ENCODE measurements at places on chromosomes 3 and 15.
A peak's percentile ranks its signal among the peaks of the same experiment; 100 is the strongest.

GRCh38 chr3:32437896-32438295 lies 46.2 kb downstream of the CMTM7 start:
- no peak for DNase-seq

- no peak for DNase-seq
These were observed 270.2 kb upstream of the THBS1 start for GRCh38 chr15:39310633-39311032.

GRCh38 chr3:119559441-119559963 lies at the start of gene CD80:
Gene CD80, minus strand, starts transcription at chr3:119559614. Its CDS starts 1,886 bp downstream, at chr3:119557728.
- DNase-seq = peak; percentile 96

- peak; percentile 40 for DNase-seq
These were observed 1.0 kb upstream of the ISY1 start for GRCh38 chr3:129161860-129162271.

DNA sequence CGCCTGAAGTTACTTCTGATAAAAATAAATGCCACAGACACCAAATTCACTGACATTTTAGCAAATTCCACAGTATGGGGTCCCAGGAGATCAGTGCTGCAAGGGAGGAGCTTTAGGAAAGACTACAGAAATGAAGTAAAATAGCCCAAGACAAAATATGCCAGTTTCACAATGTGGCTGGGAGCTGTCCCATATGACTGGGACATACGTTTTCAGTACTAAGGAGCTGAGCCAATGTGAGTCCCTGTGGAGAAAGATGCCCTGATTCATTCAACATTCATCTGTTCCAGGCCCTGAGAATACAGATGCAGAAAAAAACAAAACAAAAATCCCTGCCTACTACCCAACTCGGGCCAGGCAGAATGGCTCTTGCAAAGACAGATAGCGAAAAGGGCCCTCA lies 63.4 kb upstream of the FAM174B start:
- no peak for DNase-seq

DNA sequence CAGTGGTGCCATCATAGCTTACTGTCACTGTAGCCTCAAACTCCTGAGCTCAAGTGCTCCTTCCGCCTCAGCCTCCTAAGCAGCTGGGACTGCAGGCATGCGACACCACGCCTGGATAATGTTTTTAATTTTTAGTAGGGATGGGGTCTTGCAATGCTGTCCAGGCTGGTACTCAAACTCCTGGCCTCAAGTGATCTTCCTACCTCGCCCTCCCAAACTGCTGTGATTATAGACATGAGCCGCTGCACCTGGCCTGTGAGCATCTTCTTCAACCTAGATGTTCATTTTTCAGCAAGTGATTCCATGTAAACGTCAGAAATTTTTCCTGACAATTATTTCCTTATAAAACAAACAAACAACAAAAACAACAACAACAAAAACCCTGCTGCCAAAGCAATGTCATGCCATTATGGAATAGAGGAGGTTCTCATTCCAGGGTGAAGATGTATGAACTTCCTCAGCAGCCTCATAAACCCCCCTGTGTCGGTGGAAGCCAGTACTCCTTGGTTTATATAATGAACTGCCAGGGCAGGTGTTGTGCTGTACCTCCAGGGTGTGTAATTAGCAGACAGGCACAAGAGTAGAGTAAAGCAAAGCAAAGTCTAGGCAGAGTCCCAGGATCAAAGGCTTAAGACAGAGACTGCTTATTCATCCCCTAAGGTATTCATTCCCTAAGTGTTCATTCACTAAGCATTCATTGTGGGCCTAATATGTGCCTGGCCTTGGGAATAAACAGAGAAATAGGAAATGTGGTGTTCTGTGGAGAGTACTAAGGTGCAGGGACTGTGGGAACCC lies 44.6 kb downstream of the NR2C2 start:
- no peak for DNase-seq

GRCh38 chr3:177820683-177821316 lies 623.5 kb upstream of the TBL1XR1 start:
- peak; percentile 36 for DNase-seq

DNA sequence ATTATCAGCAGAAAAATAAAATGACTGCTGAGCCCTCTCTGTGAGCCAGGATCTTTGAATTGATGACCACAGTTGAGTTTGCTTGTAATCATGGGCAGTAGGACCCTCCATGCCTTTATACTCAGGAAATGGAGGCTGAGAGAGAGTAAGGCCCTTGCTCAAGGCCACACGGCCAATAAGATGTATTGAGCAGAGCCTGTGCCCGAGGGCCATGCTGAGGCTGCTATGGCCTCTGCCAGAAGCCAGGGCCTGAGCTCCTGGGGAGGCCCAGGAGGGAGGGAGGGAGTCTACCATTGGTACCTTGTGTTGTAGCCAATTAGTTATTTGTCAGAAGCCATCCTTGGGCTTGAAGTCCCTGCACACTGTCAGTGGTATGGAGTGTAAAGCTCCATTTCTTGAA lies 151.4 kb downstream of the DNAJB8 start:
- DNase-seq = no peak

GRCh38 chr3:140128631-140129030 lies 193.6 kb downstream of the CLSTN2 start:
- DNase-seq = peak; percentile 52

GRCh38 chr15:63306492-63307073 lies 29.2 kb downstream of the APH1B start:
- DNase-seq = no peak

DNA sequence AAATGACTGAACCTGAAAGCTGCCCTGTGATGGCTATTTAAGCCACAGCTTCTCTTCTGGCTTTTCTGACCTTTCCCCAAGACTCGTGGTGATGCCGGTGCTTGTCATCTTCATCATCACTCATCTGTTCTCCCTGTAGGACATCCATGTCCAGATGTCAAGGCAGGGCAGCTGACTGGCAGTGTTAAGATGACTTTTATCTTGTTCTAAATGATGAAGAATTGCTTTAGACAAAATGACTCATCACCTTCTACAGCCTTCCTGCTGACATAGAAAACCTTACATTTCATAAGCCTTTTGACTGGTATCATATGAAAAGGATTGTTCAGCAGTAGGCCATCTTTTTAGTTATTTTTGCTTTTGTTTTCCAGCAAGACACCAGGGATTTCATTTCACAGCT lies 67.0 kb upstream of the GPR149 start:
- DNase-seq = no peak

- DNase-seq = no peak
These were observed 9.6 kb upstream of the CD276 start for GRCh38 chr15:73674587-73674986.

GRCh38 chr3:102791641-102792589 lies 357.1 kb downstream of the ZPLD1 start:
- DNase-seq = no peak

DNA sequence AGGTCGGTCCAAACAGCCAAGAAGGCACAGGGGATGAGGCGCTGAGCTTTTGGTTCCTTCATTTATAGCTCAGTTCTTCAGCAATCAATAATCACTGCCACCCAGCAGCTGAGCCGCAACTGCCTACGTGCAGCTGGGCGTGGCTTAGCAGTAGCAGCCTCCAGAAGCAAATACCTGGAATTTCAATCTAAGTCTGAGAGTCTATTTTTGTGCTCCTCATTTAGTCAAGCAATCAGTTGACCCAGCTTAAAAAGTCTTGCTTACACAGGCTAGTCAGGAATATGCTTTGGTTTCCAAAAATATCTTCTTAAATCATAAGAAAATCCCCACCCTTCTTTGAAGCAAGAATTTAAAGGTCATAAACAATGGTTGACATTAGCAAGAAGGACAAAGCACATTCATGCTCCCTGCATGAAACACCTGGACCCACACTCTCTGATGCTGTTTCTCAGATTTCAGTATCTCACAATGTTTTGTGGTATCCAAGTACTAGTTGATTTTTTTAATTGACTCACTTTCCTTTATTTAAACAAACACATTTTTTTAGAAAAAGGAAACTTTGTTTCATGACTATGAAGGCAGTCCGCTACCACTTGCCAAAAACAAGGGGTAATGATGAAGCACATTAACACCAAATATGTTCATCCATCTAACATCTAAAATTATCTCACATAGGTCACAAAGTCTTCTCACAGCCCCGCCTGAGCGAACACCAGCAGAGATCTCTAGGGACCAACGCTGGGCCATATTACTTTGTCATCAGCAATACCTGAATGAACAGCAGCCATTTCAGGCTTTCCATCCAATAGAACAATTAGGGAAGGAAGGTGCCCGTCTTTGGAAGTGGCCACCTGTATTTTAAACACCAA lies 106.1 kb downstream of the OXNAD1 start:
- peak; percentile 45 for DNase-seq

DNA sequence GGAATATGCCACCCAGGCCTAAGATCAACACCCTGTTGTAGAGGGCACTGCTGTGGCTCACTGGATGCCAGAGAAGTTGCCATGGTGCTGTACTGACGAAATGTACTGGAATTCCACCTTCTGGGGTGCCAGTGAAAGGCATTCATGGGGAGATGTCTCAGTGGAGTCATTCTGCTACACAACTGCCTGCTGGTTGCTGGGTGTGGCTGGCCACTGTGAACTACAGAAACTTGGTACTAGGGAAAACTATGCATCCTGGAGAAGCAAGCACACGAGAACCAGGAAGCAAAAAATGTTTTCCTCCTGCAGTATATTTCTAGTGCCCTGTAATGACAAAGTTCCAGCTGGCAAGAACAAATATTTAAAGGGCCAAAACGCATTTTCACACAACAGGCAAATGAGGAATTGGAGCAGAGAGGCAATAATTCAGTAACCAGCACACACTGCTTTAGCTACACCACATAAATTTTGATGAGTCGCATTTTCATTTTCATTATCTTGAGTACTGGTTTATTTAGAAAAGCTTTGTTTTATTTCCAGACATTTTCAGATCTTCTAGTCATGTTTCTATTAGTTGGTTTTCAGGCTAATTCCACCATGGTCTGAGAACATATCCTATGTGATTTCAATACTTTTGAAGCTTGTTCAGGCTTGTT lies 18.3 kb upstream of the RFX7 start:
- DNase-seq = no peak

DNA sequence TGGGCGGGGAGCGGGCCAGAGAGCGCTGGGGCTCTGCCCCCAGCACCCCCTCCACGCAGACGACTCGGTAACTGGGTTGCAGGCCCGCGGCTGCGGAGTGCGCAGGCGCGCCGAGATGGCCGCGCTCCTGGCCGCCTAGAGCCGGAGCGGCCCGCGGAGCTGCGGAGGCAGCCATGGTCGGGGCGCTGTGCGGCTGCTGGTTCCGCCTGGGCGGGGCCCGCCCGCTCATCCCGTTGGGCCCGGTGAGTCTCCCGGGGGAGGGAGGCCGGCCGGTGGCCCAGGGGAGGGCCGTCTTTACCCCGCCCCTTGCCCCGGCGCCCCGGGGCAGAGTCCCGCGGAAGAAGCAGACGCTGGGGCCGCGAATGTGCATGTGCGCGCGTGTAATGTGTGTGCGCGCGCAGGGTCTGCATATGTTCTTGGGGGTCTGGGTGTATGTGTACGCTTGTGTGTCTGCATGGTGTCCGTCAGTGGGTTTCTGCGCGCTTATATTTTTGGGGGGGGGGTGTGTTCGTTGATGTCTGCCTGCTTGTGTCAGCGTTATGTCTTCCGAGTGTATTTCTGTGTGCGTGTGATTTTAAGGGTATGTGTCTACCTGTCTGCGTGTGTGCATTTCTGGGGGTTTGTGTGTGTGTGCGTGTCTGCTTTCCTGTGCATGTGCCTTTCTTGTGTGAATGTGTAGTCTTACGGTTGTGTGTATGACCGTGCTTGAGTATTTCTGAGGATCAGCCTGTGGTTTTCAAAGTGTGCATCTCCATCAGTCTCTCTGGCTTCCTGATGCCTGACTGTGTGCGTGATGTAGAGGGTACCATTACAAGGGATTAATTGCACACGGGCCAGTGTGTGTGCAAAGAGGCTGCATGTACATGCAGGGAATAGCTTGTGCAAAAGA lies at the start of gene ABHD14A:
Gene ABHD14A (plus strand): TSS at position 102 of the 889 bp plus-strand sequence. CDS start 72 bp downstream, at position 174.
- peak; percentile 84 for DNase-seq

DNA sequence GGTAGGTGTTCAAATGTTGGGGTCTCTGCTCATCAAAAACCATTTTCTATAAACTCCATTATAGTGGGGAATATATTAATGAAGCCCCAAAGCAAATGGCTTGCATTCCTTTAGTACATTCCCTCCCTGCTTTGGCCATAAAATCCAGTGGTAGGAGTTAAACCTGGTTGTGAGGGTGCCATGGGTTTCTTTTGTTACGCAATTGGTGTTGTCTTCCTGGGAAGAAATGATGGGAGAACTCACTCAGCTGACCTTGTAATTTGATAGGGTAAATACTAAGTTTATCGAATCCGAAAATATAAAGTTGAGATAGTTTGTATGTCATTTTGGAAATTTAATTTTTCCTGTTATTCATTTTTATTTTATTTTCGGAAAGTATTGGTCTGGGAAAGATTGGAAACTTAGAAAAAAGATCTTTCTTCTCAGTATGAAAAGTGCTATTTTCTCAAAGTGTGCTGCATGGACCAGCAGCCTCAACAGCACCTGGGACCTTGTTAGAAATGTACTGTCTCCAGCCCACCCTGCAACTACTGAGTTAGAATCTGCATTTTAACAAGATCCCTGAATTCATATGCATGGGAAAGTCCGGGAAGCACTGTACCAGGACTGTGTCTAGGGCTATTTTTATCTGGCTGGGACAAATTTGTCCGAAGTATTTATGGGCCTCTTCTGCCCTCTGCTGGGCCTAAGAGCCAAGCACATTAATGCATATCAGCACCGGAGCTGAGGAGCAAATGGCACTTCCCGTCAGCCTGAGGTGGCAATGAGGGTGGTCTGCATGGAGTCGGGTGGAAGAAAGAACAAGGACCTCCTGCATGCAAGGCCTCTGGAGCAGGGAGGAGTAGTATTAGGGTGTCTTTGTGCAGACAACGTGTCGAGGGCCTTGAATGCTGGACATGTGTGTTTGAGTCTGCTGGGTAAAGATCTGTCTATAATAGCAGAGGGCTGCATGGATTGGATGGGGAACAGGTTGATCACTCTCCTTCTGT lies 54.7 kb downstream of the FAM81A start:
- DNase-seq = peak; percentile 73

DNA sequence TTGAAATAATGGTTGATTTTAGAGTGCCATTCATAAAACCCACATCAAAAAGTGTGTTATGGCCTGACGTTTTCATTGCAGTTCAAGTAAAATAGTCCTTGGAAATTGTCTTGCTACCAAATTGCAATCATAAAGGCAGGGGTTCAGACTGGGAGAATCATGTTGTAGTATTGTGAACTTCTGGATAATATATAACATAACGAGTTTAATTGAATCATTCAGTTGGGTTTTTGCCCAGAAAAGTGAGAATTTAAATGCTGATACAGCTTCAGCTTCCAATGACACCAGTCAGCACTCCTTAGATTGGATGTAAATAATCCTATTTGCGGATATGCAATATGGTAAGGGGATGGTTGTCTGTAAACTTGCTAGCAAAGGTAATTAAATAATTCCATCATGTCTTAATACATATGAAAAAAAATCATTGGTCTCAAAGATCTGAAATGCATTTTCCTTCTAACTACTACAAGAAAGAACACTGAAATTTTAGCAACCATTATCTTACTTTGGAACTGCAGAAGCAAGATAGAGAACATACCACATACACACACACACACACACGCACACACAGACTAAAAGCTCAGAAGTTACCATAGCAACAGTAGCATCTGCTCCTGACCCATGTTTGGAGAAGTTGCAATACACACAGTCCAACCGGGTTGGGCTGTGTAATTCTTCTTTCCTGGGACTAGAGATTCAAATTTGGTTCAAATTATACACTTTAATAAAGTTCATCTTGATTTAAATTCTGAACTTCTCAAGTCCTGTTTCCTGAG lies 686.2 kb upstream of the NR2F2 start:
- no peak for DNase-seq

GRCh38 chr3:185813691-185814215 lies 11.1 kb downstream of the IGF2BP2 start:
- DNase-seq = no peak

- peak; percentile 38 for DNase-seq
These were observed 79.0 kb upstream of the DCLK3 start for GRCh38 chr3:36843065-36844051.

All from GM12865 (cell line).